Heart right ventricle (tissue), 16 donors: ENCODE measurements at places on chromosomes 6 and 20.

GRCh38 chr6:144847916-144848315, 562.8 kb downstream of the UTRN start:
- no peak for DNase-seq

- no peak for DNase-seq
Observed at GRCh38 chr6:44481056-44481455, 93.5 kb downstream of the CDC5L start.

GRCh38 chr6:130593200-130593599, 227.4 kb downstream of the TMEM200A start:
- no peak for DNase-seq

GRCh38 chr20:57251344-57251743, 15.1 kb downstream of the BMP7 start:
- DNase-seq, result no peak

- DNase-seq, result no peak
Observed at GRCh38 chr6:35294308-35294945, 3.2 kb upstream of the DEF6 start.
